ENCODE measurements at places on chromosomes 12 and 14. TPM values are rescaled to one million over a fixed set of nuclear protein-coding genes. Genes with fewer than 3 reads are reported as not detected.

DNA sequence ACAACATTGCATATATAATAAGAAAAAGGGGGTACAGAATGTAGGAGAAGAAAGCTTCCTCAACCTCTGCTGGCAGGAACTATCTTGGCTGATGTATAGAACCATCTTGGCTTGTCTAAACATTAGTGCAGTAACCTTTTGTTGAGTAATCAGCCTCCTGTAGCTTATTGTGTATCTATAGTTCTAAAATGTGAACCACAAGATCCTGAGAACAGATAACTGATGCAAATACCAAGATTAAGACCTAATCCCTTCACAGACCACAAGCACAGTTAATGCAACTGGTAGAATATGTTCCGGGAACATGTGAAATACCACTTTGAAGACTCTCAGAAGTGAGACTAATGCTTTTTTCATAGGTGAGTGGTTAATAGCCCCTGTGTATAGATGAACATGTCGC is 50.7 kb upstream of the KCNC2 start:
- no peak for DNase-seq

GLT8D2 gene
- total RNA-seq: 40.1 TPM

TMPRSS12 gene
- total RNA-seq: not detected

- peak; percentile 25 for DNase-seq
Observed at GRCh38 chr12:22443379-22444316, 100.7 kb downstream of the C2CD5 start.

DNA sequence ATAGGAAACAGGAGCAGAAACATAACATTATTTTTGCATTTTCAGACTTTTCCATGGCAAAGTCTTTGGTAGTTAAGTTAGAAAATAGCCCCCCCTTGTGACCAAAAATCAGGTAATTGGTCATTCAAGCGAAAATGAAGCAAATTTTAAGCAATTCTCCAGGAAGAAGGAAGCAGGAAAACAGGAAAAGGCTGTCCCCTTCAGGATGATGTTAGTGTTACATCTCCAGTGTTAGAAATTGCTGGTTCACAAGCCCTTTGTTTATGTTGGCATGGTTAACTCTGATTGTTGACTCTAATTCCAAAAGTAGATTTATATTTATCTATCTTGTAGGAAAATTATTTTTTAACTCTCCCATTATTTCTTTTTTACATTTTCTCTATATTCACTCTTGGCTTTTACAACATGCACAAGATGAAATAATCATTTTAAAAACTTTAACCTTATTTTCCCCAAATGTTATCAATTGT is 18.8 kb upstream of the GAS2L3 start:
- DNase-seq: peak; percentile 72

IL26 gene
- not detected for total RNA-seq

DNA sequence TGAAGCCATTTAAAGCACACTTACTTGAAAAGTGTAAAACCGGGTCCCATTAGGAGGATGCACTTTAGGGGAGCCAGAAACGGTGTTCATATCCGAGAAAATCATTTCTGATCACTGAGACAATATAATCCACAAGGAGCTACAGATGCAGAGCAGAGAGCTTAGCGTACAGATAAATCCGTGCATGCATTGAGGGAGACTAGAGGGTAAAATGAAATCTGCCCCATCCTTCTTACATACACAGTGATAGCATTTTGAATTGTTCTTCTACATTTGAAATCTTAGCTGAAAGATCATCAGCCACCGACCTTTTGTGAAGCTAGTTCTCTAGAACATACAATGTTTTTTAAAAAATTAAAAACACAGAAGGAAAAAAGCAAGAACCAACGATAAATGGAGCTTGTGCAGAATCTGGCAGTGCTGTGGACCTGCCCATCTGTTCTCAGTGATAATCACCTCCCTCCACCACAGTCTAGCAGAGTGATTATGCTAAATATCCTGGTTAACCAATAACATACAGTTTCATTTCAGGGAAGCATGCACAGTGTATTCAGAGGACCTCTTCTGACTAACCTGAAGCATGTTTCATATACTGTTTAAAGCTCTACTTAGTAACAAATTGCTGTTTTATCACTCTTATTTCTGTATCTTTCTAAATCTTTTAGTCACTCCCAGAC is 161.1 kb downstream of the PPFIA2 start:
- no peak for DNase-seq

EID3 gene
- 4.8 TPM for total RNA-seq

DNA sequence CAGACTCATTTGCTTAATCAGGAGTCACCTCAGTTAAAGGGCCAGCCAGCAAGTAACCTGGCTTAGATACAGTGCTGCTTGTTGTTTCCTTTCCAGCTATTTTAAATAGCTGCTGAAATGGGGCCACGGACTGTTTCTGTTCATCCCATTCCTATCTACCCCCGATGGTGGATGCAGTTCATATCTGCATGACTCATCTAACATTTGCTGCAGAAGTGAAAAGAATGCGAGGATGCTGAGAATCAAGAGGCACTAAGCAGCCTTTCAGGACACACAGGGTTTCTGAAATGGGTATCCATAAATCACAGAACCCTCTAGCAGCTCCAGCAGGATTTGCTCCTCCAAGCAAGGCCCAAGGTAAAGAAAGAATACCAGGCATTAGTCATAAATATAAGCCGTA is 60.2 kb upstream of the RTRAF start:
- no peak for DNase-seq

IL22 gene
- total RNA-seq: not detected

NPFF gene
- total RNA-seq: not detected

- no peak for DNase-seq
Observed at GRCh38 chr12:29682088-29682487, 101.7 kb downstream of the TMTC1 start.

GRCh38 chr12:75389706-75390105 is 1.2 kb upstream of the GLIPR1L2 start:
- DNase-seq: no peak

DNA sequence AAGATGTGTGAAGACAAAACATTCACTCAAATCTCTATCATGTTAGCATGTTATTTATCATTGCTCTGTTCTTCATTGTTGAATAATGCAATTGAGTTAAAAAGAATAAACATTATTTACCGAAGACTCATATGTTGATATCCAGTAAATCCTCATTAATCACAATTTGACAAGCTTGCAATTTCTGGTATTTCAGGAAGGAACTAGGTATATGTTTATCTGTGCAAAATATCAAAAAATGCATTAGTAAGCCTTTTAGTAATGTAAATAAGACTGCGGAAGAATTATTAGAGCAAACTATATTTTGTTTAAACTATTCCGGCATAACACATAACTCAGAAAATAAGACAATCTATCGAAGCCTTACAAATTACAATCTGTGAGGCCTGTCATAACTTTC is 222.7 kb upstream of the NOVA1 start:
- DNase-seq: no peak

CABP1 gene
- not detected for total RNA-seq

- DNase-seq: no peak
Observed at GRCh38 chr12:17528394-17528793, 561.6 kb downstream of the RERGL start.

CPNE6 gene
- not detected for total RNA-seq

GRCh38 chr12:84607170-84607819 is 305.3 kb downstream of the SLC6A15 start:
- DNase-seq: no peak

GRCh38 chr12:26032290-26032689 is 73.8 kb downstream of the RASSF8 start:
- no peak for DNase-seq

DNA sequence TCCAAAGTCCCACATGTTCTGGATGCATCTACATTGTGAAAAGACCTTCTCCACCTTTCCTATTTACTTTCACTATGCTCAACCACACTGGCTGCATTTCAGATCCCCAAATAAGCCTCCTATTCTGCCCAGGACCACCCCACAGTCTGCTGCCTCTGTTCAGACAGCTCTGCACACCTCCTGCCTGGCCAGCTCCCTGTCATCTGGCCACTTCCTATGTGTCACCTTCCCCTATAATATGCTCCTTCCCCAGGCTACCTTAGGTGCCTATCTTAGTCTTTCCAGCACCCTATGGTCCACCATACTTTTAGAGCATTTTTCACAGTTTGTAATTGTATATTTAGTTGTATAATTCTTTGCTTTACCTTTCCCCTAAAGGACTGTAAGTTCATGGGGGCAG is 50.5 kb downstream of the IFNG start:
- no peak for DNase-seq

DNA sequence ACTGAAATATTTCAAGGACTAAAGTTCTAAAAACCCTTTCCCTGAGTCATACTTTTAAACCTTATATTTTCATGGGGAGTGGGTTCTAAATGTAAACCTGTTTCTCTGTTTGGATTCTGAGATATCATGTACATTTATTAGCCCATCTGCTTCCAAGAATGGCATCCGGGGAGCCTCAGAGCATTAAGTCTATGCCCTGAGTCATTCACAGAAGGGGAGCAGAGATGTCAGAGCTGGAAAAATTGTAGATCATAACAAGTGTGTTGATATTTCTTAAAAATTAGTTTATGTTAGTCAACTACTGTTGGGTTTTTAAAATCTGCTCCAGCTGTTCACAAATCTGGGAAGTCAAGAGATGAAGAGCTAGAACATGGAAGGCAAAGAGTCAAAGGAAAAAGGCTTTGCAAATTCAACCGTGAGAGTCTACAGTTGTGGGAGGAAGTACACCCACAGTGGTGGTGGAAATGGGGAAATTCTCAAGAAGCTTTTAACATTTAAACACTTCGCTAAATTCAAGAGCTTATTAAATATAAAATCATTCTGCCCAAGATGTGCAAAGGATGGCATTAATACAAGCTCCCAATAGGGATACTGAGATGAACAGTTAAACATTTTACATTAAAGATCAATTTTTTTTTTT is 70.5 kb upstream of the FLRT2 start:
- no peak for DNase-seq

DNA sequence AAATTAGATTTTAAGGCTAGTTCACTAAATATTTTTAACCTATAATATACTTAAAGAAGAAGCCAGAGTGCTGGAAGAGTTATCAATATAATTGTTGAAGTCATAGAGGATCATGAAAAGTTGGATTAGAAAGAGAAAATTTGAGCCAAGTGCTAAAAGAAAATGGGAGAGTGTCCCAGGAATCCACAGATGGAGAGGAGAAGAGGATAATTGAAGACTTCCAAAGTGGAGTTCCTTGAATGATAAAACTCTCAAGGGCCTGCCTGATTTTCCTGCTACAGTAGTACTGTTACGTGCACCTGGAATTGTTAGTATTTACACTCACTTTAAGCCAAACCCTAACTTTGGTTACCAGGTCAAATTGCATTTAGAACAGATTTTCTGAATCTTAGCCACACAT is 113.2 kb downstream of the MSRB3 start:
- no peak for DNase-seq

GRCh38 chr14:88838015-88838414 is 13.6 kb downstream of the TTC8 start:
- DNase-seq: no peak

GRCh38 chr12:103848143-103848542 is 7.1 kb upstream of the NT5DC3 start:
- no peak for DNase-seq

KRT75 gene
- not detected for total RNA-seq

DNA sequence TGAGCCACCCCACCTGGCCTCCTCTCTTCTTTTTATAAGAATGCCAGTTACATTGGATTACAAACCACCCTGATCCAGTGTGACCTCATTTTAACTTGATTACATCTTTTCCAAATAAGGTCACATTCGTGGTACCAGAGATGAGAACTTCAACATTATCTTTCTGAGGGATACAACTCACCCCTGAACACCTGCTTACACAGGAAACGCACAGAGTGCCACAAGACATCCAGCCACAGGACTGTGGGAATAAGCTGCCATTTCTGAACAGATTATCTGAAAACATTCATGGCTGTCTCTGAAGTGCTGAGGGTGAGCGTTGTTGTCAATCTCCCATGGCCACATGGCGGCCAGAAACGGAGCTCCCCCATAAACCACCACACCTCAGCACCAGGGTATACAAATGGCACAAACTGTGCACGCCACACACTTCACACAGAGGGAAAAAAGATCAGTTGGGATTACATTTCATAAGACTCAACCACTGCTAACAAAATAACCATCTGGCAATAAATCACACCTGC is 23.7 kb downstream of the FOXN3 start:
- DNase-seq: no peak

GRCh38 chr12:76622915-76623314 is 63.3 kb upstream of the OSBPL8 start:
- no peak for DNase-seq

DNA sequence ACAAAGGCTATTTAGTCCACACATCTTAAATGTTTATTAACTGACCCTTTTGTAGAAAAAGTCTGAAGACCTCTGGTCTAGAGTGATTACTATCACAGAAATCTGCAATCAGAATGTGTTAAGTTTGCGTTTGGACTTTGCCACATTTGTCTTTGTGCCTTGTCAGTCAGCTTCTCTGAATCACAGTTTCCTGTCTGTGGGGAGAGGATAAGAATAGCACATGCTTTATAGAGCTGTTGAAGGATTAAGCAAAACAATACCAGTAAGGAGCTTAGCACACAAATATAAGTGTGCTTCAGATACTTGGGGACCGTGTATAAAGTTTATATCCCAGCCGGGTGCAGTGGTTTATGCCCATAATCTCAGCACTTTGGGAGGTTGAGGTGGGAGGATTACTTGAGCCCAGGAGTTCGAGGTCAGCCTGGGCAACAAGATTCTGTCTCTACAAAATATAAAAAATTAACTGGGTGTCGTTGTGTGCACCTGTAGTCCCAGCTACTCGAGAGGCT is 63.0 kb upstream of the BTG1 start:
- DNase-seq: no peak

DNA sequence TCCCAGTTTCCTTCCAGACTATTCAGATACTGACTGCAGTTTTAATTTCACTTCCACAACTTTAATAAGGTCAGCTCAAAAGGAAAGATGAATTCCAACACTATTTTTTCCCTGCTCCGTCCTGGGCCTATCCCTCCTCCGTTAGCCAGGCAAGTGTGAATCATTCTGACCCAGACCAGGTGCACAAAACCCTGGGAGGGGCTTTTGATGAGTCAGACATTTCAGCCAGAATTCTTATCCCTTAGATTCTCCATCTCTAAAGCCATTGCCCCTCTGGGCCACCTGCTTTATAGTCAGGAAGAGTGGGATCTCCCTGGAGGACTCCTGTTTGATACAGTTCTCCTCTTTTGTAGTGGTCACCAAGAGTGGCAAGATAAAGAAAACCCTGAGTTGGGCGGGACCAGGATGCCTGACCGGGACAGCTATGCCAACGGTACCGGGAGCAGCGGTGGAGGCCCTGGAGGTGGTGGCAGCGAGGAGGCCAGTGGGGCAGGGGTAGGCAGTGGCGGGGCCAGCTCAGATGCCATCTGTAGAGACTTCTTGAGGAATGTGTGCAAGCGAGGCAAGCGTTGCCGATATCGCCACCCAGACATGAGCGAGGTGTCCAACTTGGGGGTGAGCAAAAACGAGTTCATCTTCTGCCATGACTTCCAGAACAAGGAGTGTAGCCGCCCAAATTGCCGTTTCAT is 2.2 kb downstream of the ZC3H10 start:
- DNase-seq: no peak

DNA sequence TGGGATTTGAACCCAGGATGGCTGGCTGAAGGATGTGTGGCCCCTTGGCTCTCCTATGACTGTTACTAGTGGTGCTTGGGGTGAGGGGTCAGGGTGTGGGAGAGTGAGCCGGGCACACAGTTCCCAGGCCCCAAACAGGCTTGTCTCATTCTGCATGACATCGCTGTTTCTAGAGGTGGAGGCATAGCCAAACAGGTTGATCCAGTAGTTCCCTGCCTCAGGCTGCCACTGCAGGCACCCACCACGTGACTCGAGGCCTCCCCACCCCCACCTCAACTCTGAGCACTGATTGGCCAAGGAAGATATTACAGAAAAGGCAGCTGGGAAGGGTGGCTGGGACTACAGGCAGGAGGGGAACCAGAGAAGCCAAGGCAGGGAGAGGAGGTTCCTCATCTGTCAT is 102.6 kb downstream of the NCOR2 start:
- DNase-seq: no peak

ITGB7 gene
- total RNA-seq: not detected

RTL1 gene
- total RNA-seq: not detected

MYRFL gene
- not detected for total RNA-seq

Measured in SJSA1 (cell line).